ENCODE measurements at places on chromosomes 4 and X.

GRCh38 chr4:137333031-137333430, 199.3 kb downstream of the PCDH18 start:
- no peak for DNase-seq

GRCh38 chrX:138865093-138865649, 153.7 kb upstream of the FGF13 start:
- no peak for DNase-seq

DNA sequence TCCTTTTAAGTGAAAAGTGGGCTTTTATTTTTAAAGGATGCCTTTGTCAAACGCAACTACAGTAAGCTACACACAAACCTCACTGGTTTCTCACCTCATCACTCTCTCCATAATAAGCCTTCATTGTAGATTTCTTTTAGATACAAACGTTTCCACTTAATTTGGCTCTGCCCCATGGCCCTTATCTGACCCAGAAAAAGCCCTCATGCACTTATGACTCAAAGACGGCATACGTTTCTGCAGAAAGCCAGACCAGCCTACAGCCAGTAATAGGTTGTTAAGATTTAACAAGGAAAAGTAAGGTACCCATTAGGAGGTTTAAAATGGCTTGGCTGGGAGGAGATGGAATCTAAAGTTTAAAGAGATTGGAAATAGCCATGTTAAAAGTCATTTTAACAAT, 914.6 kb upstream of the INTU start:
- no peak for DNase-seq

DNA sequence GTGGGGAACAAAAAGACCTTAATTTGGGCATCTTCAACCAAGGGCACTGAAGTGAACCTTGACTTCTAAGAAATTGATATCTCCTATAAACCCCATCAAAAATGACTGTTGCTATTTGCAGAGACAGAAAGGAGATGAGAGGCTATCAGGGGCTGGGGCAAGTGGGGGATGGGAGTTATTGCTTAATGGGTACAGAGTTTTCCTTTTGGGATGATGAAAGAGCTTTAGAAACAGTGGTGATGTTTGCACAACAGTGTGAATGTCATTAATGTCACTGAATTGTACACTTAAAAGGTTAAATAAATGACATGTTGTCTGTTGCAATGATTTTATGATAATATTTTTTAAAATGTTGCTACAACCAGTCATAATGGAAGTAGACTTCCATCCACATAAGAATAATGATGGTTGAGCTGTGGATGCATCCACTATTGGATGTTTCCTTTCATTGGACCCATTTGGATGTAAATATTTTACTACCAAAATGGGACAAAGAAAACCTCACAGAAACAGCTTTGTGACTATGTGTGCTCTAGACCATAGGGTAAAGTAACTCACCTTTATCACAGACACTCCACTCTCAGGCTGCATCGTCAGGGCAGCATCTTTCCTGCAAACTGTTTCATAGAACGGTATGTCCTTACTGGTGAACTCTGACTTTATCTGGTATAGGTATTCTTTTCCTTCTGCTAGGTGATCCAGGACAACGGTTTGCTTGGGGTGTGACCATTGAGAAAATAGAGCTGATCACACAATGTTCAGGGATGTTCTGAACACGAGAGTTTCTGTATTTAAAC, 31.6 kb upstream of the FAM9A start:
- no peak for DNase-seq

GRCh38 chr4:169266661-169267060, 4.1 kb downstream of the SH3RF1 start:
- no peak for DNase-seq

DNA sequence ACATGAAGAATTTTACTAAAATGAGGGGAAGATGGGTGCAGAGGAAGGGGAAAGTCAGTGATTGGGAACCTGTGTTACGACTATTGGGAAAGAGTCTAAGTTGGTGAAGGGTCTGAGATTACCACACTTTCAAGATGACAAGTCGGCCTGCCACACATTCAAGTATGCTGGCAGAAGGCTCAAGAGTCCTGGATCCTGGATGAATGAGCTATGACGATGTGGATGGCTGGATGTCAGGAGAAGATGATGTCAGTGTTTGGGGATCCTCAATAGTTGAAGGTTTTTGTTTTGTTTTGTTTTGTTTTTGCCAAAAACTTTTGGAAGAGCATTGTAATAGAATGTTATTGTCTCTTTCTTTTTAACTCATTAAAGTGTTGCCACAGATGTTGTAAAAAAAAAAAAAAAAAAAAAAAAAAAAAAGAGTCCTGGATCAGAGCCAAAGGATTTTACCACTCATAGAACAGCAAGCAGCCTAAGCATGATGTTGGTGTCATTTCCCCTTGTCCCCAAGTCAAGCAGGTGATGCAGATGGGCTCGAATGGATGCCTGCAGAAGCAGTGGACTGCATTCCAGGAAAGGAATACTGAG, 120.6 kb downstream of the REELD1 start:
- DNase-seq = no peak

GRCh38 chr4:152936446-152937335, 568 bp downstream of the FHDC1 start:
- no peak for DNase-seq

- no peak for DNase-seq
Measured at GRCh38 chrX:123084797-123085196, 99.3 kb upstream of the GRIA3 start.

DNA sequence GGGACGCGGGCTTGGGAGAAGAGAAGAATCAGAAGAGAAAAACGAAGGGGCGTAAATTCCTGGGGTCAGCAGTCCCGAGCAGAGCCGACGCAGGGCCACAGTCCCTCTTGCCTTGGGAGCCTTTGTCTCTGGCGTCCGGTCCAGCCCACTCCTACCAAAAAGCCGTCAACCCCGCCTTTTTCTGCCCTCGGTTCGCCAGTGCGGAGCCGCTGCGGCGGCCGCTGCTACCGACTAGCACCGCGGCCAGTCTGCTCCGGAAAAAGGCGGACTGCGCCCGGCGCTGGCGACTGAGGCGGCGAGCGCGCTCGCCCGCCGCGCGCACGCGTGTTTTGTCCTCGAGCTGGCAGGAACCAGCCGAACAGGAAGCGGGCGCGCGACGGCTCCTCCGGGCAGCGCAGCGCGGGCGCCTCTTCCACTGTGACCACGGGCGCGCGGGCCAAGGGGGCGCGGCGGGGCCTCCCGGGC, 502 bp downstream of the HNRNPDL start:
- DNase-seq = no peak

GRCh38 chrX:331151-331824, 12.7 kb upstream of the GTPBP6 start:
- no peak for DNase-seq

DNA sequence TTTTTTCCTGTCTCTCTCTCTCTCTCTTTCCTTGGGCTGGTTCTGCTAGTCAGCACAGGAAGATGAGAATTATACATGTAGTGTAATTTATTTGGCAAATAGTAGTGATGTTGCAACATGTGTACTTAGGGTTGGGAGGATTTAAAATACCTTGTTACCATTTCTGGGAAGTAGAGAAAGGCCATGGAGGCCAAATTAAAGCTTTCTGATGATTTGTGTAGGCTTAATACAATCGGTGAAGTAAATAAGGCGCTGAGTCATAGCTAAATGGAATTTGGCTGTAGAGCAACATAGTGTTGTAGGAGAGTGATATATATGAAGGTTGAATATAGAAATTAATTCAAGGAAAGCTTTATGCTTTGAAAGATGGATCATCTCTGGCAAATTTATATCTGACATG, 295.3 kb downstream of the GRID2 start:
- no peak for DNase-seq
